ENCODE measurements at places on chromosomes 7 and 10.

DNA sequence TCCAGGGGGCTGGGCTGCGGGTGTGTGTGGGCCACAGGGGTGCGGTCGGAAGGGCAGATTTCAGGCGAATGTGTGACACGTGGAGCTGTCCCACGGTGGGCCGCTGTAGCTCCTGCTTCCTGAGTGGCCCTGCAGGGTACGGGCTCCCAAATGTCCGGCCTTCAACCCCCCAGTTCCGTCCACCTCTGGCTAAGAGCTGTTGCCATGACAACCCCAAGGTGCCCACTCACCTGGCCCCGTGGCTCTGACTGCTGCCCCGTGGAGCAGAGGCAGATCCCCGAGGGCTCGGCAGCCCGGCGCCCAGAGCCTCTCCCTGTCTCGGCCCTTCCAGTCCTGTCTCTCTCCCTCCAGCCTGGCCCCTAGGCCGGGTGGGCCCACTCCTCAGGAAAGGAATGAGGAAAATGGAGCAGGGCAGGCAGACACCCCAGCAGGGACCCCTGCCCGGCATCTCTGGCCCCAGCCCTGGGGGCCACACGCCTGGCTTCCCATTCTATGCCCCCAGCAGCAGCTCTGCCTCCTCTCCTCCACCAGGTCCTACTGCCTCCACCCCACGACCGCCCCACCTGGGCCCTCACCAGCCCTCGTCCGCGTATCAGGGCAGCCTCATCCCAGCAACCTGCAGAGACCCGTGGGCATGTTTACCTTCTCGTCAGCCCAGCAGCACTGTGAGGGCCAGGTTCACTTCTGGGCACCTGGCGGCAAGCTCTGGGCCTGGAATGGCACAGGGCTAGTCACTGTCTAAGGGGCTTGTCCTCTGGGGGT, 215.6 kb downstream of the ELFN1 start:
- no peak for DNase-seq

GRCh38 chr7:132906193-132906835, 175.6 kb downstream of the CHCHD3 start:
- no peak for DNase-seq

DNA sequence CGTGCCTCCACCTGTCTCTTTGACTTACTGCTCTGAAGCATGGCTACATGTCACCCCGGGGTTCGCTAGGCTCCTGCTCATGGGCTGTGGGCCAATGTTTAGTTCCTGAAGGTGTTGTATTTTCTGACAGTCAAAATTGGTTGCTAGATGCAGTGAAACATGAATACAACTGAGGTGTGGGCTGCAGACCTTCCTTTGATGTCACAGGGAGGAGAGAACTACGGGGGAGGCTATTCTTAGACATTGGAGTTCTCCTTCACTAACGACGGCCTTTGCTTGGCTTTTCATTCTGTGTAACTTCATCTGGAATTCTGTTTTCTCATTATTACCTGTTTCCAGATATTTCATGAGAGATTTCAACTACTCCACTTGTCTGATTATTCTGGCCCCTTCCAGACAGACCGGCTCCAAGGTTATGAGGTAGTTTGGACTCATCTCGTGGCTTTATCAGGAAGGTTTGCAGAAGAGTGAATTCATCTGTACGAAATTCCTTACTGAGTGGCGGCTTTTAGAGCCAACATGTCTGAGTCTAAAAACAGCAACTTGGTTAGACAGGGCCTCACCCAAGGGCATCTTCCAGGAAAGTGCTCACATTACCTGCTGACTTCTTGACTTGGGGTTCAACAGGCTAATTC, 774.7 kb downstream of the SUGCT start:
- DNase-seq = no peak

DNA sequence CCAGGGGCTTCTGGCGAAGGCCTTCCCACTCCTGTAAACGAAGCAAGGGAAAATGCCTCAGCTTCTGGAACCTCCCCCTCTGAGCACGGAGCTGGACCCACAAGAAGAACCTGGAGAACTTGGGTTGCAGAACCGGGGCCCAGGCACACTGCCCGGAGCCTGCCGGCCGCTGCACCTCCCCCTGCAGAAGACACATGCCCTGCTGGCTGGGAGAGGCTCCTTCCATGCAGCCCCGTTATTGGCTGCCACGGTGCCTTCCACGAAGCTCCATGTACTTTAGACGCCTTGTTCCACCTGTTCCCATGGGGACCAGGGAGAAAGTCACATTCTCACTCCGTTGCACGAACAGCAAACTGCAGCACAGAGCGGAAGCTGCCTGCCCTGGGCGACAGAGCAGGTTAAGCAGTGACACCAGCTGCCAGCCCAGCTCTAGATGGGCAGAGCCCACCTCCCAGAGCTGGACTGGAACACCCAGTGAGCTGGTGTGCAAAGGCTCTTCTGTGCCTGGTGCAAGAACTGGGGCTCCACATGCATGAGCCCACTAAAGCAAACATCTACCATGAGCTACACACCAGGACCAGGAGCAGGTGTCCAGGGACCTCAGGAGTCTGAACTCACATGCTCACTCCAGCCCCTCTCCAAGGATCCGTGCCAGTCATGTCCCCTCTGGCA, 70.1 kb downstream of the TNS3 start:
- DNase-seq = no peak

- DNase-seq = no peak
These were observed 252.5 kb downstream of the TNS3 start for GRCh38 chr7:47329320-47329926.

- no peak for DNase-seq
These were observed 146.5 kb downstream of the ALOX5 start for GRCh38 chr10:45520476-45520875.

DNA sequence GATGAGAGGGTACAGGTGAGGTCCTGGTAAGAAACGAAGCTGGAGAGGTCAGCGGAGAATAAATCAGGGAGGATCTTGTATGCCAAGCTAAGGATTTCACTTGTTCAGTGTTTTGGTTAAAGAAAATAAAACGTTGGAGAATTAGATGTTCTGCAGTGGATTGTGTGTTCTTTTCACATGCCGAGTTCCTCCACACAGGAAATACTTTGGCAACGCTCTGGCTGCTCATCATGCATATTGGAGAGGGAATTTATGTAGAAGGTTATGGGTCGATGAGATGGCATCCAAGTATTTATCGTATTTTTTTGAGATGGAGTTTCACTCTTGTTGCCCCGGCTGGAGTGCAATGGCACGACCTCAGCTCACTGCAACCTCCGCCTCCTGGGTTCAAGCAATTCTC, 11.0 kb downstream of the RPS24 start:
- no peak for DNase-seq

DNA sequence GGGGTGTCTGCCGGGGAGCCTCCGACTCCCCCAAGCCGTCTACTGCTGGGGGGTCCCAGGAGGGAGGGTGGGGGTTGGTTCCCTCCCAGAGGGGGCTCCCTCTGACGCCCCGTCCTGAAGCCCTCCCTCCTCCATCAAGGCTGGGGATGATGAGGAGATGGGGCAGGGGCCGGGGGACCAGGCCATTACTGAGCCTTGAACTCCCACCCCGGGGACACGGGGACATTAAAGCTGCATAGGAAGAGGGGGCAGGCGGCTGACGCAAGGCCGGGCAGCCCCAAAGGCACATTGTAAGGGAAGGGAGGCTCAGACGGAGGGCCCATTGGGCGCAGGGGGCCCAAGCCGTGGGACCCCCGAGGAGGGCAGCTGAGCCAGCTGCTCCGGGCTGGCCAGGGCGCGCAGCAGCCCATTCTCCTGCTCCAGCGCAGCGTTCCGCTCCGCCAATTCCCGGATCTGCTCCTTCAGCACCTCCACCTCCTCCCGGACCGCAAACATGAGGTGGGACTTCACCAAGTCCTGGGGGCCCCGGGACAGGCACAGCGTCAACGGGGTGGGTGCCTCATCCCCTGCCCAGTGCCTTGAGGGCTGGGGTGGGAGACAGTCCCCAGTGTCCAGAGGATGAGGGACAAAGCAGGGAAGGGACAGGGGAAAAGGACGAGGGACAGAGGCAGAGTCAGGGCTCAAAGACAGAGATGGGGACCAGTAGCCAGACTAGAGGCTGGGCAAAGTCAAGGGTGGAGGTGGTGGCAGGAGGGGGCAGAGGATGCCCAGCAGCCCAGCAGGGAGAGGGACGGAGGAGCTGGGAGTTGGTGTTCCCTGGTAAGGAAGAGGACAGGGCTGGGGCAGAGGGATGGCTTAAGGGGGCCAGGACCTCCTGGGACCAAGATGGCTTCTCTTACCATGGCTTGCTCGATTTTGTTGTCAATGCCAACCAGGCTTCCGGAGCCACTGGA, 2.9 kb upstream of the SPACDR start:
- no peak for DNase-seq

GRCh38 chr7:101542527-101543241, 86.4 kb downstream of the MYL10 start:
- DNase-seq = peak; percentile 55

GRCh38 chr10:97731346-97732051, 5.4 kb upstream of the ZFYVE27 start:
- no peak for DNase-seq

GRCh38 chr10:127195041-127195506, 1.3 kb downstream of the INSYN2A start:
- no peak for DNase-seq

DNA sequence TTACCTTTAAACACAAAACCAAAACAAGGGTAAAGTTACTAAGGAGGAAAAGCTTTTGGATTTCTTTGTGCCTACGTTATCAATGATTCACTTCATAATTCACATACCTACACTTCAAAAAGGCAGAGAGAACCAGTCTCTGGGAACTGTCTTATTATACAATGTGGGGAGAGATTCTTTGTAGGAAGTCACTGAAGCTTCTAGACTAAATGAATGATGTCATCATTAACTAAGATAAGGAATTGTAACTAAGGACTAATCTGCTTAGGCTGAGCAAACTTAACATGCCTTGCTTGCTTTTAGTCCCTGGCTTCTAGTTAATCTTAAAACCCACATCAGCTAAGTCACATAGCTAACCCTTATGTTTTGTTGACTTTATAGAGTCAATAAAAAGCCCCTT, 771.2 kb downstream of the NXPH1 start:
- DNase-seq = no peak

GRCh38 chr7:22728401-22729029, 1.5 kb downstream of the IL6 start:
- DNase-seq = no peak

- no peak for DNase-seq
These were observed 17.4 kb upstream of the GDF10 start for GRCh38 chr10:47282657-47283018.

- no peak for DNase-seq
These were observed 56.5 kb downstream of the RBM17 start for GRCh38 chr10:6145166-6145987.

GRCh38 chr7:151592868-151593486, 73.3 kb upstream of the RHEB start:
- no peak for DNase-seq

- no peak for DNase-seq
These were observed 10.1 kb downstream of the RASGEF1A start for GRCh38 chr10:43256531-43257346.

GRCh38 chr10:130128062-130128781, 8.0 kb upstream of the GLRX3 start:
- no peak for DNase-seq

GRCh38 chr7:49228426-49229098, 304.2 kb downstream of the CDC14C start:
- DNase-seq = no peak

DNA sequence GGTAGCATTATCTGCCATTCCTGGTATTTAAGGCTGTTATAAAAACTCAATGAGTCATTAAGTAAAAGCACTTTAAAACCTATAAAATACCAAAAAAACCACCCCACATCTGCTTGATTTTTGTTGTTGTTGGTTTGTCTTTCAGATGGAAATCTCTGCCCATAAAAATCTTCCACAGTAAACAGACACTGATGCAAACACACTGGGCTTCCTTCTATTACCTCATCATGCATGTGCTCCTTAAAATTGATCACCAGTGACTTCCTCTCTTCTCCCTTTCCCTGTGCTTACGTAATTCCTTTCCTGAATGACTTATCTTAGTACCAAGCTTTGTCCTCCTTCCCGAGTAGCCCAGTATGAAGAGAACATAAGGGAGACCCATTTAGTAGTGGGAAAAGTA, 167.2 kb downstream of the EVX1 start:
- no peak for DNase-seq

DNA sequence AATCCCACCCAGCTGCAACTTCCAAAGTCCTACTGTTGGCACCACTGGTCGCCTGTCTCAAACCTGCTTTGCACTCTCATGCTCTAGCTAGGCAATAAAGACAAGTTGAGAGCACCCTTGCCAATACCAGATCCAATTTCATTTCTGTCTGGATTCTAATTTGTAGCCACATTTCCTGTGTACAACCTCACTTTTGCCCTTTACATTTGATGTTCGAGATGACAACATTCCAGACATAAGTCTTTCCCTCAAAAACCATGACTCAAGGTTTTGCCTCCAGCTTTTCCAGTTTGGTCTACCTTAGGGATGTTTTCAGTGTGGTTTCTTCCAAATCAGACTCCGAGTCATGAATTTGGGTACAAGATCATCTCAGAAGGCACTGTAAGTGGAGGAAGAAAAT, 309.0 kb downstream of the GPAM start:
- no peak for DNase-seq

DNA sequence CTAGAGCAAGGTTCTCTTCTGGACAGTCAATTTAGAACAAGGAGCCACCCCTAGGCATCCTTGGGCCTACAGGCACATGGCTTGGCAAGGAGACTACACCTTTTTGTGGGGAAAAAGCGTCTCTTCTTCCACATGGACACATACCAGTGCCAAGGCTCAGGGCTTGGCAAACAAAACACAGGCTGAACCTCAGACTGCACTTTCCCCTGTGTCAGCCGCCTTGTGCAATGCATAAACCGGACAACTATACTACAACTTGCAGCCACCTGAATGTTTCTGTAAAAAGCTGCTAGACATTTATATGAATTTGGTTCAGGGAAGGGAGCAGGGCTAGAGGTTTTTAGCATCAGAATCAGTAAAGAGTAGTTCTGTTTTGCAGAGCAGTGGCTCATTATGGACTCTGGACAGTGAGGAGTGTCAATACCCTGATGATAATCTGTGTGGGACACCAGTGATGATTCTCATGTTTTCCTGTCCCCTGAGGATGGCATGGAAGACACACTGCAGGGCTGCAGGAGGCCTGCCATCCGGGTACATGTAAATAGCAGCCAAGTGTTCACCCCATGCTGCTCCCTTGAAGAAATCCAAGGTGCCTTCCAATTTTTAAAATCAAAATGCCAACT, 118.9 kb downstream of the GATA3 start:
- DNase-seq = no peak

DNA sequence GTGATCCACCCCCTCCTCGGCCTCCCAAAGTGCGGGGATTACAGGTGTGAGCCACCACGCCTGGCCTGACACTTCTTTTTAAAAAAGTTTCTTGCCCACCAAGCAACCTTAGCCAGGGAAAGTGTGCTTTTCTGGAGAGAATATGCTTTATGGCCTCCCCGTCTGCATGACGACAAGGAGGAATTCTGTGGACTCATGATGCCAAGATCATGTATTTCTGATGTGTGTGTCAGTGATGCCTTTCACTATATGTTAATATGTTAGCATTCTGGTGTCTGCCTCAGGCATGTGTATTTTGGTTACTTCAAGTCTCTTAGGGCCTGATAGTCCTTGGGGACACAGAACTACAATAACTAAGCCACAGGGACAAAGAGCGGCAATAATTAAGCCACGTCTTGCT, 2.1 kb downstream of the PDSS1 start:
- no peak for DNase-seq
